ENCODE measurements at places on chromosomes 11 and 22.

GRCh38 chr22:47010211-47010610 lies 247.8 kb downstream of the TBC1D22A start:
- DNase-seq, result no peak

- DNase-seq, result no peak
Measured at GRCh38 chr11:28965819-28966218, 857.6 kb downstream of the METTL15 start.

GRCh38 chr11:96696731-96697130 lies 306.9 kb downstream of the JRKL start:
- DNase-seq, result no peak

DNA sequence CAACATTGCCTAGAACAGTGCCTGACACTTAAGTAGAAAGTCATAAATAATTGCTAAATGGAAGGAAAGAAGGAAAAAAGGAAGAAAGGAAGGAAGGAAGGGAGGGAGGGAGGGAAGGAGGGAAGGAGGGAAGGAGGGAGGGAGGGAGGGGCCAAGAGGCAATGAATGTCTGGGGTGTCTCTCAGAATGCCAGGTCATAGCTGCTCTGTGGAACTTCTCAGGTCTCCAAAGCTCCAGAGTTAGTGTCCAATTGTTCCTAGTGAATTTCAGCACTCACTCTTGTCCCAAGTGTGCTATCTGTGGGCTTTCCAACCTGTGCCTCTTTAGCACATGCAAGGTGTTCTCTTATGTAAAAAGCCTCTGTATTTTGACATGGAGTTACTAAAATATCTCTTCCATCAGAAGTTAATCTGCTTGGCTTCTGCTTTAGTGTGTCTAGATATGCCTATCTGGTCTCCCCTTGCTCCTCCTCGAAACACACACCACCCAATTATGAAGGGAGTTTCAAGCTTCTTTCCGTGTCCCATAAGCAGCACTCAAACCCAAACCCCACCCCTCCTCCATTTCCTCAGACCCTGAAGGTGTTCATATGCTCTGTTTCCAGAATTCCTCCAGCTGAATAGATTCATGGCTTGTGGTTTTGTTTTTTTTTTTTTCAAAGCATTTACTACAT lies 56.5 kb downstream of the FAM76B start:
- no peak for DNase-seq

- no peak for DNase-seq
Measured at GRCh38 chr11:118079491-118079890, 2.6 kb downstream of the TMPRSS4 start.

- no peak for DNase-seq
Measured at GRCh38 chr11:102322560-102322959, 5.3 kb downstream of the BIRC3 start.

DNA sequence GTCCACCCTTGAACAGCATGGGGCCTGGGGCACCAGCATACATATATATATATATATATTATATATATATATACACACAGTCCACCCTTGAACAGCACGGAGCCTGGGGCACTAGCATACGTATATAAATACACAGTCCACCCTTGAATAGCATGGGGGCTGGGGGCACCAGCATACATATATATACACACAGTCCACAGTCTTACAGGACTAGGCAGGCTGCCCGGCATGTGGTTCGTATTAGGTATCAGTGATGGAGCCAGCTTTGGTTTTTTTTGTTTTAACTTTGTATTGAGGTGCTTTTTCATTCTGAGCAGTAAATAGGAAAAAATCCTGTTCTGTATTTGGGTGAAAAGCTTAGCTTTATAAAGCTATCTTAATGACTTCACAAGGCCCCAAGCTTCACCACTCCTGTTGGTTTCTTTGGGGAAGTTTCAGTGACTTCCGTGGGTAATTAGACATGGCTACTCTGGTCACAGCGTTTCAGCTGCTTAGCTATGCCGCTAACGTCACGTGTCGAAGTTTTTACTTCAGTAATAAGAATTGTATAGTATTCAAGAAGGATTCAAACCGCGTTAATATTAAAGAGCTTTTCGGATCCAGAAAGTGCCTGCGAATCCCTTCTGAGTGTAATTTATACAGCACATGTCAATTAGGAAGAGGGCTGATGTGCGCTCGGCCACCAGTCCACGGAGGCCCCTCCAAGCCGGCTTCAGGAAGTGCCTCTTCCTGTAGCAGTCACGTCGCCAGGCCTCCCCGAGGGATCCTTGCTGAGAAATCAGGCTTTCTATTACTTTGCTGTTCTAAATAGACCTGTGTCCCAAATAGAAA lies 179.7 kb downstream of the TBC1D22A start:
- no peak for DNase-seq

Measured in esophagus squamous epithelium (tissue), 5 donors.